ENCODE measurements at places on chromosomes 3 and 15. TPM values are rescaled to one million over a fixed set of nuclear protein-coding genes. Genes with fewer than 3 reads are reported as not detected.

GRCh38 chr15:61729646-61730045 is 330.6 kb downstream of the VPS13C start:
- DNase-seq: no peak
- H3K27ac ChIP-seq: no peak overlapping the region
- H3K36me3 ChIP-seq: no peaks in the 10 kb centered on the region
- peaks cover 12% of the 10 kb centered on the region for H3K27me3 ChIP-seq
- H3K4me3 ChIP-seq: no peak overlapping the region
- H3K4me1 ChIP-seq: no peaks in the 10 kb centered on the region

GRCh38 chr3:30598668-30599545 is 7.5 kb upstream of the TGFBR2 start:
- DNase-seq: no peak
- no peak overlapping the region for H3K4me3 ChIP-seq
- no peak overlapping the region for H3K27ac ChIP-seq

Gene KLHL6
- total RNA-seq: not detected

Gene USP4
- 11.2 TPM for total RNA-seq

DNA sequence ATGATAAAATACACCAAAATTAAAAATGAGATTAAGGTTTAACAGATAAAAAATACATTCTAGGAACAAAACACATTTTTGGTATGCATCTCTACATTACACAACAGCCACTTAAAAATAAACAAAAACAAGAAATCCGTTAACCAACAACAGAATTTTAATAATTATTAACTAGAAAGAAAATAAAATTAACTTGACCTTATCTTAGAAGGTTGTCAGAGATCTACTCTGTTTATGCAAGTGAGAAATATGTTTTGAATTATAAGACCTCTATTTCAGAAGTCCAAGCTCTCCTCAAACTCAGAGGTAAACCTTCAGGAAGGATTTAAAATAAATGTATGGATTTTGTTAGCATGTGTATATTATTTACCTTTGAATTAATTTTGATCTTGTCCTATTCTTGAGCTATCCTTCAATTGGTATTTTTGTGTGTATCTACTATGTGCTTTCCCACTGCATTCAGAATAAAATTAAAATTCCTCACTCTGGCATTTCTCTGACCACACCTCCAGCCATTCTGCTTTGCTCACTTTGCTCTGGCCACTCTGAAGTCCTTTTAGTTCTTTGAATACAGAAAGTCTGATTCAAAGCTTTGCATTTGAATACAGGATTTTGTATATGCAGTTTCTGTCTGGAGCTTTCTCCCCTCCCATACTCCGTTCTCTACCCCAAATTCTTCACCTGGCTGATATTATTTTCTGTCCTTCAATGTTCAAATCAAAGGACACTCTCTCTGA is 352.0 kb downstream of the ZBTB20 start:
- no peak overlapping the region for H3K27ac ChIP-seq
- H3K36me3 ChIP-seq: no peaks in the 10 kb centered on the region
- H3K4me1 ChIP-seq: no peaks in the 10 kb centered on the region
- H3K27me3 ChIP-seq: no peaks in the 10 kb centered on the region
- DNase-seq: no peak
- no peak overlapping the region for H3K4me3 ChIP-seq

Gene AMIGO3
- total RNA-seq: not detected

GRCh38 chr3:153313302-153313965 is 151.4 kb downstream of the RAP2B start:
- H3K36me3 ChIP-seq: no peaks in the 10 kb centered on the region
- no peaks in the 10 kb centered on the region for H3K27me3 ChIP-seq
- H3K4me3 ChIP-seq: no peak overlapping the region
- no peak overlapping the region for H3K27ac ChIP-seq

- no peak overlapping the region for H3K4me3 ChIP-seq
- H3K36me3 ChIP-seq: no peaks in the 10 kb centered on the region
- peak; percentile 55 for DNase-seq
- 0 out of 2 replicates have a peak, but pooled peaks cover 10% of the 10 kb centered on the region for H3K27me3 ChIP-seq
- peaks cover 12% of the 10 kb centered on the region for H3K4me1 ChIP-seq
These were observed 619.5 kb upstream of the TBL1XR1 start for GRCh38 chr3:177816667-177817208.

- H3K4me3 ChIP-seq: peak overlapping the region; percentile 43
- no peaks in the 10 kb centered on the region for H3K27me3 ChIP-seq
These were observed 22.7 kb downstream of the SEC61A1 start for GRCh38 chr3:128074851-128075521.

Gene GOLGA8B
- 29.2 TPM for total RNA-seq

Gene IMPG2
- 0.11 TPM for total RNA-seq

GRCh38 chr3:63624941-63625560 is 27.4 kb upstream of the SNTN start:
- no peaks in the 10 kb centered on the region for H3K36me3 ChIP-seq
- no peaks in the 10 kb centered on the region for H3K27me3 ChIP-seq
- DNase-seq: peak; percentile 93

DNA sequence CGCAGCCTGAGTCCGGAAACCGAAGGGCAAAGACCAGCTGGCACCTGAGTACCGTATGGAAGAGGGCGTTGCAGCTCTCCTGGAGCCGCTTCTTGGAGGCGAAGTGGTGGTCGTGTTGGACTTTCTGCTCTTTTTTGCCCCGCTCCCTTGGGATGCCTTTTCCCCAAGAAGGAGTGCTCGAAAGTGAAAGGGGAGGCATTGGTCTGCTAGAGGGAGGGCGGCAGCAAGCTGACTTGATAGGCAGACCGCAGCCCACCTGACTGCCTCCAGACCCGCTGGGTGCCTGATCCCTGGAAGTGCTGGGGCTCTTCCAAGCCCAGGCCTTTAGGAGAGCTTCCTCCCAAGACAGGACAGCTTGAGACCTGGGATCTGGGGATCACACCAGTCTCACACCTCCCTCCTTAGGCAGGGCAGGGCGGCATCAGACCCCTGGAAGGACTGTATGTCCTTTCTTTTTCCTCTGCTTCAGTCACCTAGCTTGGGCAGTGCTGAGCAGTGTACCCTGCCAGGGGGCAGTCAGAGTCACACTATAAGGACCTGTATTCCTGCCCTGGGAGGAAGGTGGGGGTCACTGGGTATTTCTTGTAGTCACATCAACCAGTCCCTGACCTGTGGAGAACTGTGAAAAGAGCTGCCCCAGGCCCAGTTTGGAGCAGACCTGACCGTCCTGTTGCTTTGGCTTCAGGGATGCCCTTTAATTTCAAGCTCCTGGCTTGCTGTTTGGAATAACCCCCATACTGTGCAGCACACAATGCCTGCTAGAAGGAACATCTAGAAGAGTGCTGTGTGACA is 2.1 kb downstream of the ACVR2B start:
- H3K4me1 ChIP-seq: no peaks in the 10 kb centered on the region
- H3K36me3 ChIP-seq: no peaks in the 10 kb centered on the region
- no peak overlapping the region for H3K27ac ChIP-seq
- no peaks in the 10 kb centered on the region for H3K27me3 ChIP-seq
- DNase-seq: no peak

Gene CSTA
- 1.8 TPM for total RNA-seq

- no peaks in the 10 kb centered on the region for H3K36me3 ChIP-seq
- no peak overlapping the region for H3K4me3 ChIP-seq
- no peaks in the 10 kb centered on the region for H3K27me3 ChIP-seq
- 0 out of 2 replicates have a peak, but pooled peaks cover 3% of the 10 kb centered on the region for H3K4me1 ChIP-seq
- H3K27ac ChIP-seq: no peak overlapping the region
These were observed 68.0 kb downstream of the CHL1 start for GRCh38 chr3:264394-265156.

DNA sequence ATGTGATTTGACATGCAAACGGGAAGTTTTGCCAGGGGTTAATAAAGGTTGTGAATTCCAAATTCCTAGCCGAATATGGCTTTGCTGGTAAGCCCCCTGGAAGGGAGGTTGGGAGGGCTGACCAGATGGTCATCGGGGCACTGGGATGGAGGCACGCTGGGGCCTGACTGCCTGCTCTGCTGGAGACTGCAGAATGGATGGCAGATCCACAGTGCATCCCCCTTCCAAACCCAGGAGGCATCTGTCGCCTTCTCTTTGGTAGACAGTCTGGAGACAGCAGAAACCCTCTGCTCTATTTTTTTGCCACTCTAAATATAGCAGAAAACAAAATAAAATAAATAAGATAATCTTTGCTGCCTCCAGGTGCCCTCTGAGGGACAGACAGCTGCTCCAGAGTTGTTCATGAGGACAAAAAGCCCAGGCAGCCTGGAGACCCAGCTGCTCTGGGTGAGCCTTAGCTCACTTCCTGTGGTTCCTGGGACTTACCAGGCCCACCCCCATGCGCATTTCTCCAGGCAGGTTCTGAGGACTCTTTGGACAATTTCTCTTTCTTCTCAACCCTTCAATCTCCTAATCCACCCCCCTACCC is 6.1 kb upstream of the SPTBN5 start:
- H3K27ac ChIP-seq: no peak overlapping the region
- H3K36me3 ChIP-seq: no peaks in the 10 kb centered on the region
- no peaks in the 10 kb centered on the region for H3K27me3 ChIP-seq
- DNase-seq: no peak
- no peak overlapping the region for H3K4me3 ChIP-seq

Gene TRH
- not detected for total RNA-seq

- no peaks in the 10 kb centered on the region for H3K4me1 ChIP-seq
- no peaks in the 10 kb centered on the region for H3K36me3 ChIP-seq
- peak; percentile 45 for DNase-seq
- no peak overlapping the region for H3K27ac ChIP-seq
- no peaks in the 10 kb centered on the region for H3K27me3 ChIP-seq
- no peak overlapping the region for H3K4me3 ChIP-seq
These were observed 12.1 kb downstream of the TMPRSS7 start for GRCh38 chr3:112046599-112046998.

Gene KLHL25
- 2.5 TPM for total RNA-seq

- DNase-seq: peak; percentile 77
- no peaks in the 10 kb centered on the region for H3K36me3 ChIP-seq
- H3K27ac ChIP-seq: no peak overlapping the region
- H3K27me3 ChIP-seq: no peaks in the 10 kb centered on the region
These were observed 17.8 kb downstream of the SPATA12 start for GRCh38 chr3:57078344-57078634.

DNA sequence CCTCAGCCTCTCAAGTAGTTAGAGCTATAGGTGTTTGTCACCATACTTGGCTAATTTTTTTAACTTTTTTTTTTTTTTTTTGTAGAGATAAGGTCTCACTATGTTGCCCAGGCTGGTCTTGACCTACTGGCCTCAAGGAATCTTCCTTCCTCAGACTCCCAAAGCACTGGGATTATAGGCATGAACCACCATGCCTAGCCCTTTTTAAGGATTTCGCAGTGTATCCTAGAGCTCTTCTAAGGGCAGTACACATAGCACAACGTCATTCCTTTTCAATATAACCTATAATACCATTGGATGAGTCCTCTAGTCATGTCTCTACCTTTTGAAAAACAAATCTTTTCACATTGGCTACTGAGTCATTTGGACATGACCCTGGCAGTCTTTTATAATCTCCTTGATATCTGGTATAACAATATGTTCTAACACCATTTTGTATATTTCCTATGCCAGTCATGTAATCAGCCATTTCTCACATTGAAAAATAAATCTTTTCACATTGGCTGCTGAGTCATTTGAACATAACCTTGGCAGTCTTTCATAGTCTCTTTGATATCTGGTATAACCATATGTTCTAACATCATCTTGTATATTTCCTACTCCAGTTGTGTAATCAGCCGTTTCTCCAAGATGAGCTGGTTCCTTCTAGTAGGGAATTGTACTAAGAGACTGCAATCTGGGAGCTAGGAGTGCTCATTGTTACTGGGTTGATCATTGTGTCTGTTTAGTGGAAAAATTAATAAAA is 944.7 kb downstream of the MCTP2 start:
- H3K4me1 ChIP-seq: peaks cover 16% of the 10 kb centered on the region
- H3K27ac ChIP-seq: no peak overlapping the region
- H3K4me3 ChIP-seq: no peak overlapping the region

- H3K4me3 ChIP-seq: no peak overlapping the region
- no peaks in the 10 kb centered on the region for H3K27me3 ChIP-seq
- peaks cover 54% of the 10 kb centered on the region for H3K4me1 ChIP-seq
- peak overlapping the region; percentile 98 for H3K27ac ChIP-seq
- H3K36me3 ChIP-seq: no peaks in the 10 kb centered on the region
- peak; percentile 67 for DNase-seq
These were observed 60.2 kb downstream of the TMEM44 start for GRCh38 chr3:194572944-194573491.

Gene ZNF710
- total RNA-seq: 12.0 TPM

GRCh38 chr3:41137686-41138111 is 61.6 kb upstream of the CTNNB1 start:
- DNase-seq: no peak
- no peak overlapping the region for H3K4me3 ChIP-seq
- no peaks in the 10 kb centered on the region for H3K27me3 ChIP-seq
- no peaks in the 10 kb centered on the region for H3K4me1 ChIP-seq

Gene STRIT1
- total RNA-seq: not detected

Gene GALNT15
- total RNA-seq: 12.9 TPM

GRCh38 chr3:150567328-150567727 is 20.7 kb downstream of the EIF2A start:
- no peak for DNase-seq
- H3K36me3 ChIP-seq: peaks cover 70% of the 10 kb centered on the region
- no peak overlapping the region for H3K27ac ChIP-seq
- H3K4me1 ChIP-seq: no peaks in the 10 kb centered on the region

DNA sequence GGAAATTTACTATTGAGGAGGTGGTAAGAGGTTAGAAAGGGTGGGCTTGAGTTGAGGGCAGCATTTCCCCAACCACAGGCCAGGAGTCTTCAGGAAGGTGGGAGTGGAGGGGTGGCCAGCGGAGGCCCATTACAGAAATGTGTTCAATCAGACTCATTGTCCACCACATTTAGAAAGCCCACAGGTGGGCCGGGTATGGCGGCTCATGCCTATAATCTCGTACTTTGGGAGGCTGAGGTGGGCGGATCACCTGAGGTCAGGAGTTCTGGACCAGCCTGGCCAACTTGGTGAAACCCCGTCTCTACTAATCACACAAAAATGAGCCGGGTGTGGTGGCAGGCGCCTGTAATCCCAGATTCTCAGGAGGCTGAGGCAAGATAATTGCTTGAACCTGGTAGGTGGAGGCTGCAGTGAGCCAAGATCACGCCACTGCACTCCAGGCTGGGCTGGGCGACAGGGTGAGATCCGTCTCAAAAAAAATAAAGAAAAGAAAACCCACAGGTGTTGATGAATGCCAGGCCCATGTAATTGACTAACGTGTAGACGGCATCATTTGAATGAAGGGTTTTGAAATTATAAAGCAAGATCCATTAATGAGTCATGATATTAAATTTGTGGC is 12.2 kb upstream of the SYNM start:
- no peak for DNase-seq
- no peaks in the 10 kb centered on the region for H3K27me3 ChIP-seq
- no peak overlapping the region for H3K4me3 ChIP-seq
- H3K4me1 ChIP-seq: no peaks in the 10 kb centered on the region

DNA sequence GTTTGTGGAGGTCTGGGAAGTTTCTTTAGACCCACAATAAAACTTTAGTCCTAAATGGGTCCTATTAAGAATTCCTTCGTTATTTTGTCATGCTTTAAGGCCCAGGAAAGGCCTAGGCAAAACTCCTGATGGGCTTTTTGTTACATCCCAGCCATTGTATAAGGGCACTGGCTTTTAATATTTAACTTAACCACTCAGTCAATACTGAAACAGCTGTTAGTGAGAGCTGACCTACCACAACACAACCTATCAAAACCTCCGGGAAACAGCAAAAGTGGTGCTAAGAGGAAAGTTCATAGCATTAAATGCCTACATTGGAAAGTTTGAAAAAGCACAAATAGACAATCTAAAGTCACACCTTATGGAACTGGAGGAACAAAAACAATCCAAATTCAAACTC is 39.6 kb downstream of the ALCAM start:
- 0 out of 2 replicates have a peak, but pooled peaks cover 6% of the 10 kb centered on the region for H3K36me3 ChIP-seq
- no peak overlapping the region for H3K4me3 ChIP-seq
- H3K27ac ChIP-seq: no peak overlapping the region
- DNase-seq: no peak
- peaks cover 10% of the 10 kb centered on the region for H3K4me1 ChIP-seq

Gene UBA3
- 64.0 TPM for total RNA-seq

Gene EPHA6
- not detected for total RNA-seq

All from GM23248 (cell line).